ENCODE measurements at places on chromosomes 11 and 22.
A peak's percentile ranks its signal among the peaks of the same experiment; 100 is the strongest.

- DNase-seq: peak; percentile 1
These were observed 380.1 kb upstream of the SYN3 start for GRCh38 chr22:33438273-33438672.

- DNase-seq: no peak
These were observed 93.2 kb downstream of the LDLRAD3 start for GRCh38 chr11:36037031-36037430.

- DNase-seq: no peak
These were observed 41.7 kb upstream of the MUC15 start for GRCh38 chr11:26613759-26614158.

DNA sequence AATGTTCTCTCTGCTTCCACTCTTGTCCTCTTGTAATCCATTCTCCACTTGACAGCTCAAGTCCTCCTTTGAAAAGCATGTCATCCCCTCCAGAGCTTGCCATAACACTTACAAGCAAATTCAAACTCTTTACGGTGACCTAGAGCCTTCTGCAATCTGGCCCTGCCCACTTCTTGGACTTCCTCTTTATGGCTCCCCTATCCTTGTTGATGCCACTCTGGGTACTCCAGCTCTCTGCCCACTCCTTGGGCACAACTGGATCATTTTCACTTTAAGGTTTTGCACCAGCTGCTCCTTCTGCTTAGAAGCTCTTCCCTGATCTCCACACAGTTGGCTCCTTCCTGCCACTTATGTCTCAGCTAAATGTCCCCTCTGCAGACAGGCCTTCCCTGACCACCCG, 217.9 kb downstream of the DSCAML1 start:
- no peak for DNase-seq

DNA sequence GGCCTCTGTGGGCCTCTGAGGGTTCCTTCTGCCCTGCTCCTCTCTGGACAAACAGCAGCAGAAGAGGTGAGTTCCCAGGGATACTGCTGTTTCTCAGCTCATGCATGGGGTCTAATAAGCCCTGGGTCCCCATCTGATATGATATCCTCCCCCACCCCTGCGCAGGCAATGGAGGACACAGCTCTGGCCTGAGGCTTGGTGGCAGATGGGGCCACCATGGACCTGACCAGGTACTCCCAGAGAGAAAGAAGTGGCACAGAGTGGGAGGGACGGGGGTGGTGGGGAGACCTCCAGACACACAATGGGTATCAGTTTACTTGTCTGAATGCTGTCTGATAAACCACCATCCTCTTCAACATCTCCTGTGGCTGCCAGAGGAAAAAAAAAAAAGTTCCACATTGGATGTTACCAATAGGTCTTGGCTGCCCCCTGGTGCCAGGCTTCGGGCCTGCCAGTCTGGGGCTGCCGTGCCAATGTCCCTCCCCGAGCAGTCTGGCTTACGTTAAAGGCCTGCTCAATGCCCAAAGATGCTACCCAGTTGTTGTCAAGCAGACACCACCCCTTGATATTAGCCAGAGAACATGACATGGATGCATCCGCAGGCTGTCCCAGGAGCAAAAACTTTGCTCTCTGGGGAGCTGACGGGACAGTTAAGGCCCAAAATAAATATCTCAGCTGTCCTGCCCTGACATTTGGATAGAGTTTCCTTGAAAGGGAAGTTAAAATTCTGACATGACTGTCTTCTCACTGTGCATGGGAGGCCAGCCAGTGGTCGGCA, 27.9 kb upstream of the ABCC8 start:
- DNase-seq: peak; percentile 47

DNA sequence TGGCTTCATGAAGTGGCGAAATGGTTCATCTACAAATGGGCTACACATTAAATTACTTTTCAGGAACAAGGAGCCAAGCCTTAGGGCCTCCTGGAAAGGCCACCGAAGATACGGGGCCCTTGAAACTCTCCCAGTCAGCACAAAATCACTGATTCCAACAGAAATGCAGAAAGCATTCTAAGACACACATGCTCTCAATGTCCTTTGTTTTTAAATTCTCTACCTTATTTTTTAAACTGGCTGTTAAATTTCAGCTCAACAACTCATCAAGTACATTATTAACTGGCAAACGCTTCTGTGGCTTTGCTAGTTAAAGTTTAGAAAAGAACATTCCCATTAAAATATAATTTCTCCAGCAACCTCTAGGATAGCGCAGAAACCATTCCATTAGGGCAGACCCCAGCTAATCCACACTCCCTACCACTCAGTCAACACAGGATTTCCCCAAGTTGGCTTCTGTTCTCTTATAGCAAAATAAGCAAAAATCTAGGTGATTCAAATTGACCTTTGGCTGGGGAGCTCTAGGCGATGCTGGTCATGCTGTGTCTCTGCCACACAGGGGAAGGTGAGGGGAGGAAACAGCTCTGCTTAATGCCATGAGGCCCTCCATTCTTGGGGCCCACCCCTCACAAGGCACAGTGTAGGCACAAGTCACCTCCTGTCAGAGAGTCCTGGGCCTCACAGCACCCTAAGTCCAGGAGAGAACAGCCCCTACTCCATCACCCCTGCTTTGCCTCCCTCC, 47.1 kb downstream of the PLEKHA7 start:
- no peak for DNase-seq

- DNase-seq: no peak
These were observed 173.9 kb downstream of the SHANK2 start for GRCh38 chr11:71078482-71078881.

Data from NCI-H2227 treated with DMSO at 0.1 percent for 48 hours (cell line).